ENCODE measurements at places on chromosomes 6 and 20.

DNA sequence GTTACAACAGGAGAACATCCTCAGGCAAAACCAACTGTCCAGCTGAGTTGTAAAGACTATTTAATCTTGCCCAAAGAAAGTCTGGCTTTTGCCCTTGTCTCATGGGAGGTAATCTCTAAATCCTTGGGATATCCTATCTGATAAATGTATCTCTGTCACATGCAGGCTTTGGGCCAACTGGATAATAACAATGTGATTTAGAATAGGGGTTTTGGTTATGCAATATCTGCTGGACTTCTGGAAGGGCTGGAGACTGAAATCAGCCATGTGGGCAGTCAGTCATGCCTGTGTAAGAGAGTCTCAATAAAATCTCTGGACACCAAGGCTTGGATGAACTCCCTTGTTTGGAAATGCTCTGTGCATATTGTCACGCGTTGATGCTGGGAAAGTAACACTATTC is 56.3 kb upstream of the PRL start:
- DNase-seq, result no peak

DNA sequence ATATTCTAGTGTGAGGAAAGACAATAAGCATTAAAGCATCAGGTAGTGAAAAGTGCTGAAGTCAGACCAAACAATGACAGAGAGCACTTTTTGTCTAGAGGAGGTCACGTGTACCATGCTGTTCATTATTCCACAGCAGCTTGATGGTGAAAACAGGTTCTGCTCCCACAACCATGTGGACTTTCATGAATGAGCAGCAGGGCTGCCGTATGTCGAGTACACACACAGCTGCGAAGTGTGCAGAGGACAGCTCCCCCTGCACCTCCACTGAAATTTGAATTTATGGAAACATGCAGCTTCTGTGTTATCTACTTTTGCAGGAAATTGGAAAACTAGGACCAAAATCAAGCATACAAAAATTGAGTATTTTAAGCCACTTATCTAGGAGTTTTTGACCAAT is 85.3 kb downstream of the MAP7 start:
- no peak for DNase-seq

GRCh38 chr20:15637950-15638754 is 935.1 kb downstream of the KIF16B start:
- no peak for DNase-seq

DNA sequence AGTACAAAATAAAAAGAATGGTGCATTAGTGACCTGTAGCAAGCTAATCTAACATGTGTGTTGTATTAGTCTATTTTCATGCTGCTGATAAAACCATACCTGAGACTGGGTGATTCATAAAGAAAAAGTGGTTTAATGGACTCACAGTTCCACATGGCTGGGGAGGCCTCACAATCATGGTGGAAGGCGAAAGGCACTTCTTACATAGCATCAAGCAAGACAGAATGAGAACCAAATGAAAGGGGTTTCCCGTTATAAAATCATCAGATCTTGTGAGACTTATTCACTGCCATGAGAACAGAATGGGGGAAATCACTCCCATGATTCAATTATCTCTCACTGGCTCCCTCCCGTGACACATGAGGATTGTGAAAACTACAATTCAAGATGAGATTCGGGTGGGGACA is 45.4 kb upstream of the AIG1 start:
- peak; percentile 9 for DNase-seq

DNA sequence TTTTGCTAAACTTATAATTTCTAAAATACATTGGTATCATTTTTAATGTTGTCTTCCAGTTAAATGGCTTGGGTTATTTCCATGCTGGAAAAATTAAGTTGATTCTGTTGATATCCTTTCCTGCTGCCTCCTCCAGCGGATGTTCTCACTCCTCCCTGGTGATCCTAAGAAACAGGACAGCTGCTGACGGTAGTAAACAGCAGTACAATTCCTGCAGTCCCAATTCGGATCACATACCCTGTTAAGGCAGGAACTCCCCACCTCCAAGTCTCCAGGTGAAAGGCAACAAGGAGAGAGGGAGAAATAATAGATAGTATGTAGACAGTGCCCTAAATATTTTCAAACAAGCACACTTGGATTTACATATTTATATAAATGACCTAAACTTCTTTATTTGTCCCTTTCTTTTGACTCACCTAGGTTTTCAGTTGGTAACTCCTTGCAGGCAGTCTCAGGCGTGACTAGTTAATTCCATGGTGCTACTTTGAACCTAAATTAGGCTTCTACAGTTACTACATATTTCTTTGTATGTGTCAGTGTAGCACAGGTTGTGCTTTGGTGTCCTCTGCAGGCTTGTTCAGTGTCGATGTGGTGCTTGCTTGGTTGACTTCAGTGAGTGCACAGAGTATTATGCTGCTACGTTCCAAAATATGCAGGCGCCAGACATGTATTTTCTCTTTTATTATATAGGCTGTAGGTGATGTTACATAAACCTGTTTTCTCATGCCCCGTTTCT is 126.0 kb downstream of the ADGRB3 start:
- DNase-seq, result no peak

GRCh38 chr6:87656857-87657256 is 45.2 kb downstream of the AKIRIN2 start:
- DNase-seq, result peak; percentile 51

- no peak for DNase-seq
Observed at GRCh38 chr6:99712519-99712918, 105.9 kb downstream of the PRDM13 start.

- DNase-seq, result no peak
Observed at GRCh38 chr6:92888316-92888715, 531.0 kb downstream of the EPHA7 start.

GRCh38 chr6:30311671-30312070 is 15.1 kb upstream of the TRIM39 start:
- no peak for DNase-seq
